Activated CD8-positive, alpha-beta memory T cell treated with anti-CD3 and anti-CD28 coated beads, Interleukin-2, amount 50 U/mL, for 4 hours (primary cell): ENCODE measurements at places on chromosomes 7 and 10.
A peak's percentile ranks its signal among the peaks of the same experiment; 100 is the strongest.

- DNase-seq: no peak
Measured at GRCh38 chr7:84249656-84250055, 55.1 kb upstream of the SEMA3A start.

DNA sequence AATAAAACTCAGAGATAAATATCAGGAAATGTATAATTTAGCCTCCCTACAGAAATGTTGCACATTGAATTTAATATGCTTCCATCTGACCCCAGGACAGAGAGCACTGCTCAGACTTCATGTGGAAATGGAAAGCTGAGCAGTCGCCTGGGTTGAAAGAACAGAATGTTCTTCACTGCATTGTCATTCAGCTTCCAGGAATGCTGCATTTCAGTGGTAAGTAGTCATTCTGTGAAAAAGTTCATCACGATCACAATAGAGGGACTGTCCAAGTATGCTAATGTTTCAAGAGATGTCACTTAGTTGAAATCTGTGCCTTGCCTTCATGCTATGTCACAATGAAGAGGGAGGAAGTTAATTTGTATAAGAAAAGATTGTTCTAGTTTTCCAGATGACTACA, 147.3 kb downstream of the NRCAM start:
- no peak for DNase-seq

DNA sequence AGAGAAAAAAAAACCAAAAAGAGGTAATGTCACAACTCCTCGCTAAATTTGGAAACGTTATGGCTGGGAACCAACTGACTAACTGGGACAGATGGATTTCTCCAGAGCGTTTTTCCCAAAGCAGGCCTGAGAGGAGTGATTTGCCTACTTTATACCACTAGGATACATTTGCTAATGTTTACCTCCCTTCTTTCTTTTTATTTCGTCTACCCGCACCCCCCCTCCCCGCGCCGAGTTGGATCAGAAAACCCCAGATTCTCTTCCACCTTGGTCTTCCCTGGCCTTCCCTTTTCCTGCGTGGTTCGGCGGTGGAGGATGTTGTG, 7.2 kb downstream of the CPA2 start:
- no peak for DNase-seq

- DNase-seq: no peak
Measured at GRCh38 chr7:159317294-159317693, 172.6 kb upstream of the VIPR2 start.

DNA sequence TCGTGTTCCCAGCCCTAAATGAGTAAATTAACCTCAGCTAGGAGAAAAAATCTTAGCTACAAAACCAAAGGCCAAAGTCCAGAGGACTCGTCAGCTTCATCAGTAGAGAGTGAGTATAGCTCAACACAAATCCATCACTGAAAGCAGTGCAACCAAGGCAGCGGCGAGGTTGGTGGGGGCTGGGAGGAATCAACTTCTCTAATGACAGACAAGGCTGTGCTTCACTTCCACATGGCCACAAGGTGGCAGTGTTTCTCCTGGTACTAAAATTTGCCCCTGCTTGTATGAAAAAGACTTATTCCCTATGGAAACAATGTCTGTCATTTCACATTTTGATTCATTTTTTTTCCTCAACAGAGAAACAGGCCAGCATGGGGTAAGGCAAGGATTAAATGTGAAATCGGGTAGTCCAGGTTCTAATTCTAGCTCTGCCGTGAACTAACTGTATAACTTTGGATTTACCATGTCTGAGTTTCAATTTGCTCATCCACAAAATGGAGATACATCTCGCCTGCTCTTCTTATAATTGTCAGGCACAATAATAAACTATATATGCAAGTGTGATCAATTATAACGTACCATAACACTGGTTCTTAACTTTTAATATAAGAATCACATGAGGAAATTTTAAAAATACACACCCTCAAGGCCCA, 39.3 kb downstream of the FAS start:
- peak; percentile 69 for DNase-seq

GRCh38 chr10:61049386-61049785, 105.4 kb upstream of the RHOBTB1 start:
- no peak for DNase-seq

GRCh38 chr10:93452143-93452542, 30.0 kb downstream of the MYOF start:
- no peak for DNase-seq

DNA sequence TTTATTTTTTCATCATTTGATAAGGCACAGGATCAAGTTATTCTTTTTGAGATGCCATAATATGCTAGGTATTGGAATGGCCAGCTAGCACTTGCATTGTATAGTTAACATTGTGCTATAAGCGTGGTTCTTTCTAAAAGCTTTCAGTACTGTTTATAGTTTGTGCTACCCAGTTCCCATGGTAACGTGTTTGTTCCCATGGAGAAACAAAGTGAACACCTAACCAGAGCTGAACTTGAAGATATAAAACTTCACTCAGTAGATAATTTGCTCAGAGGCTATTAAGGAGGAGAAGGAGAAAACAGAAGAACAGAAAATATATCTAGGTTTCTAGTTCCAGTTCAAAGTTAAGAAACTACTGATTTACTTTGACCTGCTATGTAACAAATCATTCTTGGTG, 23.6 kb upstream of the ITGB8 start:
- no peak for DNase-seq

- DNase-seq: no peak
Measured at GRCh38 chr10:76155961-76156360, 724.5 kb downstream of the LRMDA start.

DNA sequence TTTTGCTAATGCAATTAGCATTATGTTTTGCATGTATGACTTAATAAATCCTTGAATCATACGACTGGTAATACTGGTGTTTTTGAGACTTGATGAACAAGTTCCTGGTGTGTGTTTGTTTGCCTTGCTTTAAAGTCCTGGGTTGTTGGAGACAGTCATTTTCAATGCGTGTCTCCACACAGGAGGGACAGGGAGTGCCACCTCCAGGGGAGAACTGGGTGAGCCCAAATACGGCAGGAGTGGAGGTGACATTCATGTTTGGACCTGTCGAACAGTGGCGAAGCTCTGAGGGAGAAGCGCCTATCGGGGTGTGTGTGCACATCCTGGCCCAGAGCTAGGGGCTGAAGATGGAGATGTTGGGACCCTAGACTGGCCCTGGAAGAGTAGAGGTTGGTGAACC, 43.8 kb downstream of the DAGLB start:
- no peak for DNase-seq

- DNase-seq: no peak
Measured at GRCh38 chr7:144821067-144821466, 14.8 kb downstream of the TPK1 start.
